Stimulated activated CD4-positive, alpha-beta T cell treated with anti-CD3 and anti-CD28 coated beads, Interleukin-15, amount 100 ng/mL, for 24 hours (primary cell): ENCODE measurements at places on chromosomes 12 and 14.

DNA sequence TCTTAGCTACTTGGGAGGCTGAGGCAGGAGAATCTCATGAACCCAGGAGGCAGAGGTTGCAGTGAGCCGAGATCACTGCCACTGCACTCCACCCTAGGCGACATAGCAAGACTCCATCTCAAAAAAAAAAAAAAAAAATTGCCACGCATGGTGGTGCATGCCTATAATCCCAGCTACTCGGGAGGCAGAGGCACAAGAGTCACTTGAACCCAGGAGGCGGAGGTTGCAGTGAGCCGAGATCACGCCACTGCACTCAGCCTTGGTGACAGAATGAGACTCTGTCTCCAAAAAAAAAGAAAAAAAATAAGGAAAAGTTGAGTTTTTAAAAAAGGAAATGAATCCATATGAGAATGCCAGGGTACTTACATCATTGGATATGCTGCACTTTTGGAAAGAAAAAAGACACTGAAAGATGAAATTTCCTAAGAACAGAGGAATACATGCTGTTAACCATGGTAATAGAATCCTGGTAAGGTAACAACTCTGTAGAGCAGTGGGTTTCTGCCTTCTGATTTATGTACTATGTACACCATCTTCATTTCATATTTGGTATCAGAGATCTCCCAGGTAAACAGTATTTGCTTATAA lies 222.7 kb downstream of the ERC1 start:
- DNase-seq, result no peak

DNA sequence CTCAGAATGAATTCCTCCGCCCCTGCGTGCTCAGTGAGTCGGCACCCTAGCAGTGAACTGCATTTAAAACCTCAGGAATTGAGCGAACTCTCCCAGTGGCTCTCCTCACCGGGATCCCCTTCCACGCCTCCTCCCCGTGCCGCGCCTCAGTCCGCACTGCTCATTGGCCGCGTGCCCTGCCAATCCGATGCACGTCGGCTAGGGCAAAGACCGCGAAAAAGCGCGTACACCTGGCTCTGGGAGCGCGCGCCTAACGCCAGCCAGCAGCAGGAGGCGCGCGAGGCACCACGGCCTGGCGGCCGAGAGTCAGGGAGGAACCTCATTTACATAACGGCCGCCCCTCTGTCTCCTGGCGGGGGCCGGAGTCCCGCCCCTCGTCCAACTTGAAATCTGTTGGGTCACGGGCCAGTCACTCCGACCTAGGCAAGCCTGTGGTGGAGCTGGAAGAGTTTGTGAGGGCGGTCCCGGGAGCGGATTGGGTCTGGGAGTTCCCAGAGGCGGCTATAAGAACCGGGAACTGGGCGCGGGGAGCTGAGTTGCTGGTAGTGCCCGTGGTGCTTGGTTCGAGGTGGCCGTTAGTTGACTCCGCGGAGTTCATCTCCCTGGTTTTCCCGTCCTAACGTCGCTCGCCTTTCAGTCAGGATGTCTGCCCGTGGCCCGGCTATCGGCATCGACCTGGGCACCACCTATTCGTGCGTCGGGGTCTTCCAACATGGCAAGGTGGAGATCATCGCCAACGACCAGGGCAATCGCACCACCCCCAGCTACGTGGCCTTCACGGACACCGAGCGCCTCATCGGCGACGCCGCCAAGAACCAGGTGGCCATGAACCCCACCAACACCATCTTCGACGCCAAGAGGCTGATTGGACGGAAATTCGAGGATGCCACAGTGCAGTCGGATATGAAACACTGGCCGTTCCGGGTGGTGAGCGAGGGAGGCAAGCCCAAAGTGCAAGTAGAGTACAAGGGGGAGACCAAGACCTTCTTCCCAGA lies at the start of gene HSPA2:
Gene HSPA2, plus strand, starts transcription at position 534 of the 995 bp plus-strand sequence. Its CDS starts 109 bp downstream, at position 643.
- peak; percentile 97 for DNase-seq

- no peak for DNase-seq
Measured at GRCh38 chr12:84375449-84376170, 537.0 kb downstream of the SLC6A15 start.

- no peak for DNase-seq
Measured at GRCh38 chr14:61179061-61179690, 102.0 kb downstream of the TMEM30B start.

GRCh38 chr12:90299666-90300065 lies 591.0 kb upstream of the ATP2B1 start:
- no peak for DNase-seq

- DNase-seq, result peak; percentile 29
Measured at GRCh38 chr14:35534208-35534872, 376 bp downstream of the INSM2 start.

- DNase-seq, result no peak
Measured at GRCh38 chr12:62647586-62647985, 181.0 kb downstream of the MON2 start.

GRCh38 chr12:100564905-100565467 lies 8.5 kb upstream of the GAS2L3 start:
- no peak for DNase-seq

DNA sequence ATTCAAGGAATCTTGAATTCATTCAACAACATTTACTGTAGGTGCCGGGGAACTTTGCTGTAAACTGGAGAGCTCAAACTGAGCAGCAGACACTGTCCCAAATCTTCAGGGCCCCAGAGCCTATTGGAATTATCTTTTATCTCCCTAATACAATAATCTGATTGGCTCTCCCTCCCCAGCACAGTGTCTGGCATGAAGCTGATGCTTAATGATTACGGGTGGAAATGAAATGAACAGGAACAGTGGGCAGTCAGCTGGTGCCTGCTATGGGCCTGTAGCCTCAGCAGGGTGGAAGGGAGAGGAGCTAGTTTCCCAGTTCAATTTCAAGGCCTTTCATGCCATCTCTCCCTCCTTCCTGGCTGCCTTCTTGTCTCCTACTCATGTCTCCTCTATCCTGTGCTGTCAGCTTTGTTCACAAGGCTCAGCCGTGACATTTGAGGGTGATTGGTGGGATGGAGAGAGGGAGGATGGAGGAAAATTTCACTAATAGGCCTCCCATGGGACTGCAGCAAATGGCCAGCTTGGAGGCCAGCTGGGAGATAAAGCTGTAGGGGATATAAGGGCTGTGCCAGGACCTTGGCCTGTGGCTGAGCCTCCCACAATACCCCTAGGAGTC lies 4.3 kb upstream of the RAPGEF3 start:
- DNase-seq, result no peak

DNA sequence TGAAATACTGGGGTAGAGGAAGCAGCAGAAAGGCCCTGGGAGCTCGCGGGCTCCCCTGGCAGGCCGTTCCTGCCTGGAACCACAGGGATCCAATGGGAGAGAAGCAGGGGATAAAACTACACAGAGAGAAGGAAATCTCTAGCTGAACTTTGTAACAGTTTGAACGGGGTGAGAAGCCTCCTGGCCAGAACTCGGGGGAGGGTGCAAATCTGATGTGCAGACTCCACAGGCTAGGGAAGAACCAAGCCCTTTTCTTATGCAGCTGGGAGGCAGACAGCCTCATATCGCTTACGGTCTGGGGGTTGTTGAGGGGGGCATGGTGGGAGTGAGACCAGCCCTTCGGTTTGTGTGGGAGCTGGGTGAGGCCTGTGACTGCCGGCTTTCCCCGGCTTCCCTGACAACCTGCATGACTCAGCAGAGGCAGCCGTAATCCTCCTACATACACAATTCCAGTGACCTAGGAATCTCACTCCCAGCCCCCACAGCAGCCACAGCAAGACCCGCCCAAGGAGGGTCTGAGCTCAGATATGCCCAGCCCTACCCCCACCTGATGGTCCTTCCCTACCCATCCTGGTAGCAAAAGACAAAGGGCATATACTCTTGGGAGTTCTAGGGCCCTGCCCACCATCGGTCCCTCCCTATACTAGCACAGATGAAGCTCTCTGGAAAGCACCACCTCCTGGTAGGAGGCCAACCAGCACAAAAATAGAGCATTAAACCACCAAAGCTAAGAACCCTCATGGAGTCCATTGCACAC lies 143.0 kb downstream of the TMTC1 start:
- no peak for DNase-seq

- DNase-seq, result peak; percentile 83
Measured at GRCh38 chr12:2795291-2796186, 769 bp downstream of the FKBP4 start.

DNA sequence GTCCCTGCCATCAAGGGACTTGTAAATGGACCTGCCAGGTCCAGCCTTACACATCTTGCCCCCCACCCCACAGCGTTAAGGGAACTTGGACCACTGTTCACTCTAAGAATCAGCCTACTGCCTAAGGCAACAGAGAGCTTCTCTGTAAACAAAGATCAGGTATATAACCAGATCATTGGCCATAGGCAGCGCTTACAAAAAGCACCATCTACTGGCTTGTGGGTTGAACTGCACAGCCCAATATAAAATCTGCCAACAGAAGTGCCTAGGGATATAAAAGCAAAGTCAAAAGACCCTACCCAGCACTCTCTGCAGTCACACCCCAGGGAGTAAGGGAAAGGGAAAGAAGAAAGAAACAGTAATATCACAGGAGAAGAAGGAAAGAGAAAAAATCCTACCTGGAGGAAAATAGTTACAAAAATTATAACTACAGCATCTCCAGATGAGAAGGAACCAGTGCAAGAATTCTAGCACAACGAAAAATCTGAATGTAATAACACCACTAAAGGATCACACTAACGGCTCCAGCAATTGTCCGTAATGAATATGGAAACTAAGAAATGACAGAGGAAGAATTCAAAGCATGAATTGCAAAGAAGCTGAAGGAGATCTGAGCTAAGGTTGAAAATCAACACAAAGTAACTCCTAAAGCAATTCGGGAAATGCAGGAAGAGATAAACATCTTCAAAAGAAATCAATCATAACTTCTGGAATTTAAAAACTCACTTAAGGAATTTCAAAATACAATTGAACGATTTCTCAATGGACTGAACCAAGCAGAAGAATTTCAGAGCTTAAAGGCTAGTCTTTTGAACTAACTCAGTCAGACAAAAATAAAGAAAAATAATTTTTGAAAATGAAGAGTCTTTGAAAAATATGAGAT lies 95.2 kb upstream of the PCED1B start:
- peak; percentile 42 for DNase-seq

DNA sequence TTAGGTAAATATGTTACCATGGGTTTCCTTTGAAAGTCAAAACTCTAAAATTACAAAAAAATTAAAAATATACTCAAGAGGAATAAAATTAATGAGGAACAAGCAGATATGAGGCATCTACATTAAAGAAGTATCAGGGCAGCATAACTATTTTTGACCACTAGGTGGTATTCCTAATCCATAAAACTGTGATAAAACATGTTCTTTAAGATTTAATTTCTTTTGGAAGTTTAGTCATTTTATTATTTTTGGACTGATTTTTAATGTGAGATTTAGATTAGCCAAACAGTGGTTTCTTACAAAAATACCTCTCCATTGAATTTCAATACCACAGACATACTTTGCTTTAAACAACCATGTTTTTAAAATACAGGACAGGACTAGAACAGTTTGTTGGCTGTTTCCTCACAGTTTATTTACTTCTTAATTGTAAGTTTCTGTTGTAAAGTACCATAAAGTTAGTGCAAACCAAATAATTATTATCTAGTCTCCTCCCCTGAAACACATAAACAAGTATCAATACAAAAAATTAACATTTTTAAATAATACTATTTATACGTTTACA lies 49.8 kb downstream of the NTS start:
- no peak for DNase-seq

GRCh38 chr12:110791589-110791988 lies 48.9 kb upstream of the PPP1CC start:
- no peak for DNase-seq

DNA sequence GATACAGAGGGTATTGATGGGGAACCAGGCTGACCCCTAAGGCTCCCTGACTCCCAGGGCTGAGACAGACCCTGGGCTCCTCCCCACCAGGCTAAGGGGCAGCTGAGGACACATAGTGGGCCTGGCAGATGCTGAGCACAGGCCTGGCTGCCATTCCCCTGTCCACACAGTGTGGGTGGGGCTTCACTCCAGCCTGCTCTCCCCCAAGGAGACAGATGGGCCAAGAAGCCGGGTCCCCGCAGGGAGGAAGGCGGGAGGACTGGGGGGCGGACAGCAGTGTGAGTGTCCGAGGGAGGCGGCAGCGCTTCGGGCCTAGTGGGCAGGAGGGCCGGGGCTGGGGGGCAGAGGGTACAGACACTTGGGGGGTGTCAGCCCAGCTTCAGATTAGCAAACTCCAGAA lies 32.0 kb downstream of the RFLNA start:
- no peak for DNase-seq

DNA sequence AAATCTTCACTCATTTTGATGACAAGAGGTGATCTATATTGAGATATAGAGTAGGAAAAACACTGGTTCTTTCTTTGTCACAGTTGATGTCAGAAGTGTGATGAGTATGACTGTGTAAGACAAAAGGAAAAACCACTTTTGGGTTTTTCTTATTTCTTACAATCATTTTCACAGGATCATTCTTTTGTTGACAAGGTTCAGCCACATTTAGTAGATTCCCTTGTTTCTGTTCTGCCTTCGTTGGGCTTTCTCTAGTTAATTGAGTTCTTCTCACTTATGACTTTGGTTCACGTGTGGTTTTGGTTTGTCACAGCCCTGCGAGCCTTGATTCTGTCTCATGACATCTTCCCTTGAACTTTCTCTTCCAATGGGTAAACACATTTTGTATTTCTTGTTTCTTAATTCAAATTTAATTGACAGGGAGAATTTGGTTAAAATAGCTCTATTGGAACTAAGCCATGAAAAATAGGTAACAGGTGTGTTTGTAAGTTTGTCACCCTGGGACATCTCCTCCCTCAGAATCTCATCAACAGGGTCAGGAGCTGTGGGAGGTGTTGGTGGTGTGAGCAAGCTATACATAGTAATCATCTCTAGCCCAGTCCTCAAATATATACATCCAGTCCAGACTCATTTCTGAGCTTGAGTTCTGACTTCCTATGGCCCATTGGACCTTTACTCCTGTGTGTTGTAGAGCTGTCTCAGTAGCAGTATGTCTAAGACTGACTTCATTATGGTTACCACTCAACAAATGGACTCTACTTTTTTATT lies 255.3 kb downstream of the BMP4 start:
- no peak for DNase-seq

DNA sequence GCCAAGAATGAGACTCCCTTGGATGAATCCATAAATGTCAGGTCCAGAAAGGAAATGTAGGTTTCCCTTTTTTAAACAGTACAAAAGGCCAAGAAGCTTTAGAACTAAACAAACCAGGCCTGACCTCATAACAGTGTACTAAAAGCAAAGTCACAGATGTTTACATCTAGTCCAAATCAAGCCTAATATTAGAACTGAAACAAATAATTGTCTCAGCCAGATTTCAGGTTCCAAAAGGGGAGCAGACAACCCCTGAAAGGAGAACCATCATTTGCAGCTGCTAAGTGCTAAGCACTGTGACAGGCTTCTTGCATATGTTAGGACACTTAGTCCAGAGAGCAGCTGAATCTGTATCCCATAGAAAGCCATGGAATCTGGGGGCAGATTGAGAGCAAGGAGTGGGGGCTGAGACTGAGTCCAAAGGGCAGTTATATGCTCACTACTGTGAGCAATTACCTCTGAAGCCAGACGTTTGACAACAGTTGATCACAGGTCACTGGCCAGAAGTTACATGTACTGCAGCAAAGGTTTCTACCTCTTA lies 90.1 kb downstream of the STXBP6 start:
- no peak for DNase-seq

- DNase-seq, result no peak
Measured at GRCh38 chr12:132450418-132451171, 39.4 kb upstream of the FBRSL1 start.

GRCh38 chr14:97280526-97280925 lies 483.3 kb downstream of the VRK1 start:
- DNase-seq, result no peak
